Activated naive CD8-positive, alpha-beta T cell treated with anti-CD3 and anti-CD28 coated beads, Interleukin-2, amount 10 ng/mL, durations not matched to agents 7 days and 5 days (primary cell): ENCODE measurements at places on chromosomes 16 and 17. TPM values are rescaled to one million over a fixed set of nuclear protein-coding genes. Genes with fewer than 3 reads are reported as not detected.

DOC2B gene
- not detected for total RNA-seq

CD300C gene
- 0.45 TPM for total RNA-seq

HBA1 gene
- not detected for total RNA-seq

MPV17L gene
- not detected for total RNA-seq

GSG1L2 gene
- not detected for total RNA-seq

EXOC3L1 gene
- not detected for total RNA-seq

RHBDF2 gene
- 65.1 TPM for total RNA-seq

DNA sequence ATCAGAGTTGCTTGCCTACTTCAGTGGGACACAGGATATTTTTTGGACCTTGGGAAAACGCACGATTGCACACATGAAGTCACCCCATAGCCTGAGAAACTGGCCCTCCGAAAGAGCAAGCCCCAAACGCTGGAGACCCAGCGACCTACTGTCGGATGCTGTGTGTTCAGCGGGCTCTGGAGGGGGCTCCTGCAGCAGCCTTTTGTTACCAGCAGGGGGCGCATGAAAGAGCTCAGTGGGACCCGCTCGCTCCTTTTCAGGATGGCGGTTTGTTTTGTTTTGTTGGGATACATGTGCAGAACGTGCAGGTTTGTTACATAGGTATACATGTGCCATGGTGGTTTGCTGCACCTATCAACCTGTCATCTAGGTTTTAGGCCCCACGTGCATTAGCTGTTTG lies 28.4 kb downstream of the MYH3 start:
- DNase-seq, result no peak

DNA sequence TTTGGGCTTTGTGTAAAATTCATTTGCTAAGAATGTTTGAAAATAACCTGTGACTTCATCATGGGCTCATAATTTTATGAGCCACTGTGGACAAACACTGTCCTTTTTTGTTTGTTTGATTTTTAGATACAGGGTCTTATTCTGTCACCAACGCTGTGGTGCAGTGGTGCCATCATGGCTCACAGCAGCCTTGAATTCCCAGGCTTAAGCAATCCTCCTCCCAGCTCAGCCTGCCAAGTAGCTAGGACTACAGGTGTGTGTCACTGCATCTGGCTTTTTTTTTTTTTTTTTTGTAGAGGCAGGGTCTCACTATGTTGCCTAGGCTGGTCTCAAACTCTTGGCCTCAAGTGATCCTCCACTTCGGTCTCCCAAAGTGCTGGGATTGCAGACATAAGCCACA lies 8.3 kb downstream of the TEX2 start:
- no peak for DNase-seq

GRCh38 chr17:28460901-28461300 lies 12.5 kb upstream of the SLC13A2 start:
- DNase-seq, result no peak

- no peak for DNase-seq
Observed at GRCh38 chr17:67035131-67036083, 8.9 kb upstream of the CACNG1 start.

GRCh38 chr16:20051147-20051546 lies 22.5 kb downstream of the GPR139 start:
- no peak for DNase-seq

DNA sequence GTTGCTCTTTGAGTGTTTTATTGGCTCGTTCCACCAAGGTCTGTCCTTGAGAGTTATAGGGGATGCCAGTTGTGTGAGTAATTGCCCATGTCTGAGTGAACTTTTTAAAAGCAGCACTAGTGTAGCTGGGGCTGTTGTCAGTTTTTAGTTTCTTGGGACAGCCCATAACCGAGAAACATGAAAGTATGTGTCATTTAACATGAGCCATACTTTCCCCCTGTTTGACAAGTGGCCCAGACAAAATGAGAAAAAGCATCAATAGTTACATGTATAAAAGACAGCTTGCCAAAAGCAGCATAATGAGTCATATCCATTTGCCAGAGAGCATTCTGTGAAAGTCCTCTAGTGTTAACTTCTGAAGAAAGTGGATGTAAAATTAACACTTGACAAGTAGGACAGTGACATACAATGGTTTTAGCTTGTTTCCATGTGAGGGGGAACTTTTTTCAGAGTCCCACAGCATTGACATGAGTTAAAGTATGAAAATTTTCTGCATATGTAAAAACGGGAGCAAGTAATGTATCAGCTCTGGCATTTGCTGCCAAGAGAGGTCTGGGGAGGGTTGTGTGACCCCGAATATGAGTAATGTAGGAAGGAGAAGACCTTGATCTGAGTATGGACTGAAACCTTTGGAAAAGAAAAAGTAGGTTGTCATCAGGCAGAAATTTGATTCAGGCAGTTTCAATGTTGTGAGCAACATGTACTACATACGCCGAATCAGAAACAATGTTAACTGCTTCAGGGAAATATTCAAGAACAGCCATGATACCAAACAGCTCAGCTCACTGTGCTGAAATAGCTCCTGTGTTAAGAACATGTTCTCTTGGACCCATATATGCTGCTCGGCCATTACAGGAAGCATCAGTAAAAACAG lies 56.8 kb upstream of the ARL4D start:
- DNase-seq, result no peak

GRCh38 chr16:48125888-48126287 lies 29.9 kb downstream of the ABCC12 start:
- DNase-seq, result no peak

GRCh38 chr16:85398050-85398451 lies 215.1 kb upstream of the GSE1 start:
- DNase-seq, result no peak

DNA sequence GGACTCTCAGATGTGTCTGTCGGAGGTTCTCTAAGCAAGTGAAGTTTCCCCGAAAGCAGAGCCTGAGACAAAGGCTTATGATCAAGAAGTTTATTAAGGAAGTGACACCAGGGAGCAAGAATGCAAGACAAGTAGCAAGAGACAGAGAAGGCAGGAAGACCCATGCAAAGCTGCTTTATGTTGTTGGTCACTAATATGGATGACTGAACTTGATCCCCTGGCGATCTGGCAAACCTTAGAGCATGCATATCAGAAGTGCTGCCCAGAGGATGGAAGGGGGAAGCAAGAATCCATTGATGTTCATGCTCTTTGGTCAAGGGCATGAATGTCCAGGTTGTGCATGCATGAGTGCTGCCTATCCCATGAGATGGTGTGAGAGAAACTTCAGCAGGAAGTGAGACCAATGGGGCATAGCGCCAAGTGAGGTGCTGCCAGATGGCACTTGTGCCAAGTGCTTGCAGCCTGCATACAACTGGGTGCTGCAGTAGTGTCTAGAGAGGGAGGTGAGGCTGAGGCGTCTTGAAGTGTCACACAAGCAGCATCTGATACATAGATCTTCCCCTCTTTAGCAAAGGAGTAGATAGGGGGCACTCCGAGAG lies 176.5 kb downstream of the SALL1 start:
- no peak for DNase-seq

DNA sequence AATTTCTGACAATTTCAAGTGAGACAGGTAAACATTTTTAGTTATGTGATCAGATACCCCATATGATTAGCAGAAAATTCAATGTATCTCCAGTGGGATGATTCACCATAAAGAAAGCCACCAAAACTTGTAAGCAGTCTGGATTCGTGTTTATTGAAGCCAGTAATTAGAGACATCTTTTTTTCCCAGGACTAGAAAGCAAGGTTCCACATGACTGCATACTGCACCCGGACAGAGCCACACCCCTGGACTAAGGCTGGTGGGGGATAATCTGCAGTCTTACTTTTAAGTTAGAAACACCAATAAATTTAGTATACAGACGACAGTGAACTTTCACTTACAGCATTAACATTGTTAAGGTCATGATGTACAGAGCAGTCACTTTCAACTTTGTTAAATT lies 24.2 kb upstream of the CMTM4 start:
- no peak for DNase-seq

GRCh38 chr17:49588726-49589576 lies 13.3 kb downstream of the NXPH3 start:
- no peak for DNase-seq

DNA sequence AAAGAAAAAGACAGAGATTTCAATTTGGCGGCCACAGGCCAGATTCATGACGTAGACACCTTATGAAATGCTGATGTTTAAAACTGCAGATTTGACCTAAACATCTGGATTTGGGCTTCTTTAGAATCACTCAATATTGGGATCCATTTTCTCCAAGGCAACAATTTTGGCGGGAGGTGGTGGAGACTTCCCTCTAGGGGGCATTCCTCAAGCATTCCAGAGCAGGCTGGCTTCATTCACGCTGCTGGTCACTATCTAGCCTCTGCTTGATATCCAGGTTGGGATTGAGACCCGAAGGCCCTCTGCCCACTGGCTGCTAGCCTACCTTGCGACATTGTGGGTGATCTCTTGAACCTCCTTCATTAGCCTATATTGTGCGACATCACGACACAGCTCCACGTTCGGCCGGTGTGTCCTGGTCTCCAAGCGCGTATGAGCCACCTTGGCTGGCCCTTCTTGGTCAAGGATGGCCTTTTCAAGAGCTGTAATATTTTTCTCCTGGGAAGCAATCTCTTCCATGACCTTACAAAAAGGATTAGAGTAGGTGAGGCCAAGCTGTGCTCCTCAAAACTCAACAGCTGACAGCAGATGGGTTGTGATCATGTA lies 24.5 kb downstream of the FBXO39 start:
- DNase-seq, result no peak

DNA sequence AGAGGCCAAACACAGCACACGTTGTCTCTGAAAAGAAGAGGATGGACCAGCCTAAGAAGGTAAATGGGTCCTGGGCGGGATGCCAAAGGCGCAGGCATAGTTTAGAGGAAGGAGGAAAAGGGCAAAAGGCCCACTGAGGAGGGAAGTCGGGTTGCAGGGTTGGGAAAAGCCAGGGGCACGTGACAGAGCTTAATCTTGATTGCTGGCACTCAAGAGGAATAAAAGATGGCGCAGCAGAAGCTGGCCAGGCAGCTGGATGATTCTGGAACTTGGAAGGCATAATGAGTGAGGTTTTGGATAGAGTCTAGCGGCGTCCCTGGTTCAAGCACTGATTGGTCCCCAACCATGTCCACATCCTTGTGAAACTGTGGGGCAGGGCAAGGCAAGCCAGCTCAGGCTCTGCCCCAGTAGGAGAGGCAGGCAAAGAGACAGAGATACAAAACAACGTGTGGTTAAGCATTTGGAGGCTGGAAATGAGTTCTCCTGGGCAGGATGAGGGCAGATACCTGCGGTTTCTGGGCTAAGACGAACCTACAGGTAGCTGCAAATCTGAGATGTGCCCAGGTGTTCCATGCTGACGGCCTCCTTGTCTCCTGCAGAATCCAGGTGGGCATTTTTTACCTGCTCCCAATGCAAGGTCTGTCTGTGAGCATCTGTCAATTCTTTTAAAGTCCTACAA lies 52.7 kb upstream of the CIBAR2 start:
- no peak for DNase-seq

DNA sequence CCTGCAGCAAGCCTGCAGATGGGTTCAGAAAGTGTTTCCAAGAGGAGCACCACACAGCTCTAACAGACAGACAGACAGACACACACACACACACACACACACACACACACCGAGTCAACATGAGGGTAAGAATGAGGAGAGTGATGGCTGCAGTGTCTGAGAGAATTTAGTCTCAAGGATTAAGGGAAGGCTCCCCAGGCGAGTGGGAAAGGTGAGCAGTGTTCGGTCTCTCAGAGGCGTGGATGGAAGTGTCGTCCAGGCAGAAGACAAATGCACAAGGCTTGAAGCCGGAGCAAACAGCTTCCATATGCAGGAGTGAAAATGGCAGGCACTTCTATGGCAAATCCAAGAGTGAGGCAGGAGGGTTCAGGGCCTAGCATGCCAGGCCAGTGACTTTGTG lies 770.1 kb downstream of the KCNJ18 start:
- DNase-seq, result no peak

DNA sequence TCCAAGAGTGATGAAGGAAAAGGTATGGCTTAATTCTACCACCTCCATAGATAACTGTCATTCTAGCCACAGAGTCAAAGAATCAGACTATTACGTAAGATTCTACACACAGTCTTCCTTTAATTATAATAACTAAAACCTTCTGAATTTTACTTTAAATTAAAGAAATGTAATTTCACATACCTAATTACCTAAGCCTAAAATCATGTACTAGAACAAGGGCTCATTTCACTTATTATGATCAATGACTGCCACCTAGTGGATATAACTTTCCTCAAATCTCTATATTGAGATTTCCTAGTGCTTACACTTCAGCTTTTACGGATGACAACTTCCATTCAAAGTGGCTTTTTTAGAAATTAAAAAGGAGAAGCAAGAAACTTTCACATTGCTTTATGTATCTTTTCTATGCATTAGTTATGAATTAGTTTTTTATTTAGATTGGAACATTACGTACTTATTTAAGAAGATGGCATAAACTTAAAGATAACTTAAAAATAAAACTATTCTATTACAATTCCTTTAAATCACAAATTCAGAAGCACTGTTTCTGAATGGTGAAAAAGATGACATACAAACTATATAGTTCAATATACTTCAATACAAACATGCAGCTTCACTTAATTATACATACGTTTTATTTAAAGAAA lies 18.2 kb upstream of the ABCA10 start:
- no peak for DNase-seq

DNA sequence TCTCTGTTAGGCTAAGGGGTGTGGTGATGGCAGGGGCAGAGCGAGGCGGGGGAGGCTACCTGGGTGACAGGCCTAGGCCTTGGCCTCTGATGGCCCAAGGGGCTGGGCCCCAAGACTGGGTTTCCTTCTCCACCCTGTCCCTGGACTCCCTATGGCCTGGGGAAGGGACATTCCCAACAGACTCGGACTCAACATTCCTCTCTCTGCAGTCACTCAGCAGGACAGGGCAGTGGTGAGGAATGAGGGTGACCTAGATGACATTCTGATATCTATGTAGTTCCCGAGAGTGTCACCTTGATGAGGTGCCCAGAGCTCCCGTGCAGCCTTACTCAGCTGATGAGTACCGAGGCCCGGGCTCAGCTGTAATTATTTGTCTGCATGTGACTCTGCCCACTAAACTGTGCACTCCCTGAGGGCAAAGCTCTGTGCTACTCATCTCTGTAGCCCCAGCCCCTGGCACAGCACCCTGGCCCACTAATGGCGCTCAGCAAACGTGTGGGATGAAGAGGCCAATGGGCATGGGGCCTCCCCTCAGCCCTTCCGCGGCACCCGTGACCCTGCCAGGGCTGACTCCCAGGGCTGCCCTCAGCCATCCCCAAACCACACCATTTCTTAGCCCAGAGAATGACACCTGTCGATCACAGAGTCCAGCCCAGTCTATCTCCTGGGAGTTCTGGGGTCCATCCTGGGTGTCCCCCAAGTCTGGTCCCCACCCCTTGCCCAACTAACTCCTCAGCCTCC lies 2.2 kb downstream of the PLCD3 start:
- DNase-seq, result no peak

DNA sequence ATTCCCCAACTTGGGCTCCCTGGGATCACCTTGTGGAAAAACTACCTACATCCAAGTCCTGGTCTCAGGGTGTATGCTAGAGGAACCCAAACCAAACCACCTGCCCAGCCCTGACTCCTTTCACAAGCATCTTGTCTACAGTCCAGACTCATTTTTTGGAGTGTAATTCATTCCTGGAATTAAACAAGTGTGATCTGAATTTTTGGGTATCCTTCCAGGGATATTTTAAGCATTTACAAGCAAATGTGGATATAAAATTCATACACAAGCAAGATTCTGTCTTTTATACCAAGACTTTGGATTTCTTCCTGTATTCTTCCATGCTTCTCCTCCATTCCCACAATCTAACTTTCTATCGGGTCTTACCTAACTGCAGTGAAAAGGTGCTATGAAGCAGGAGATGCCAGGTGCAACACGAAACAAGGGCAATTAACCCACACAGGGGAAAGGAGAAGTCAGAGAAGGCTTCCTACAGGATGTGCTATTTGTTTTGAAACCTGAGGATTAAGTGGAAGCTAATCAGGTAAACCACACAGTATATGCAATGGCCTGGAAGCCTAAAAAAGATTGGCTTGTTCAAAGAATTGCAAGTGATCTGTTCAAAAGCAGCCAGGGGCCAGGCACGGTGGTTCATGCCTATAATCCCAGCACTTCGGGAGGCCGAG lies 417.2 kb upstream of the C16orf82 start:
- DNase-seq, result no peak
